ENCODE measurements at places on chromosomes 11 and 22.

GRCh38 chr11:58900479-58901420 lies 38.5 kb upstream of the GLYATL1 start:
- peak; percentile 58 for DNase-seq

DNA sequence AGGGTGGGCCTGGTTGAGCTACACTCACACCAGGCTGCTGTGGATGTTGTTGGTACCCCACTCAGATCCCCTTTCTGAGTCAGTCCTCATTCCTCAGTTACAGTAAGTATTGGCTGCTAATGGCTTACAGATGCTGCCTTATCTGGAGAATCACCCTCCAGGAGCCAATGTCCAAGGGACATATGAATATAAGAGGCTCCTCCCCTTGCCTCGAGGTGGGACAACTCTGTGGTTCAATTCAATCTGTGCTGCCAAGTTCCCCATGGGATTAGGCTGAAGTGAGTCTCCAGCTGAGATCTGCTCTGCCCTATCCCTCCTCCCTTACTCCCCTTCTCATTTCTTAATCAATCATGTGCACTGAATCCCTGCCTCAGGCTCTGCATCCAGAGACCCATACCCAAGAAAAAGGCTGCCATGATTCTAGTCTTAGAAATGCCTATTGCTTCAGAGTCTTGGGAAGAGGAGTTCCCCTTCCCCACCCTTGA lies 168.8 kb upstream of the SYT13 start:
- no peak for DNase-seq

- DNase-seq = no peak
These were observed 124.3 kb upstream of the NTM start for GRCh38 chr11:131246156-131246555.

DNA sequence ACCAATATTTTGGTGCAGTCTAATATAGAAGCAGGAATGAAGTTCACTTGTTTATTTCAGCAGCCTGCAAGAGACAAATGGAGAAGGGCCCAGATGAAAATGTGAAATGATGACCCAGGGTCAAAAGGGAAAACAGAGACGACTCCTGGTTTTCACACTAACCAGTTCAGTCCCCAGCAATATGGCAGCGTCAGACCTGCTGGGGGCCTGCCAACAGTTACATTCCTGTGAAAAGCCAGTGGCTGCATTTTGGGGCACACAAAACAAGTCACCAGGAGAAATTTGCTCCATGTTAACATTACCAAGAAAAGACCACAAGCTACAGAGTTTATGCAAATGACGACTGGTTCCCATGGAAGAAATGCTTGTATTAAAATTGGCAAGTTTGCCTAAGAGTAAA lies 80.2 kb downstream of the CCDC34 start:
- no peak for DNase-seq

- no peak for DNase-seq
These were observed 48.8 kb upstream of the TTLL12 start for GRCh38 chr22:43235445-43236409.

GRCh38 chr11:100647861-100648260 lies 39.2 kb upstream of the ARHGAP42 start:
- no peak for DNase-seq

GRCh38 chr22:37269936-37270678 lies 12.2 kb upstream of the CYTH4 start:
- DNase-seq = no peak

DNA sequence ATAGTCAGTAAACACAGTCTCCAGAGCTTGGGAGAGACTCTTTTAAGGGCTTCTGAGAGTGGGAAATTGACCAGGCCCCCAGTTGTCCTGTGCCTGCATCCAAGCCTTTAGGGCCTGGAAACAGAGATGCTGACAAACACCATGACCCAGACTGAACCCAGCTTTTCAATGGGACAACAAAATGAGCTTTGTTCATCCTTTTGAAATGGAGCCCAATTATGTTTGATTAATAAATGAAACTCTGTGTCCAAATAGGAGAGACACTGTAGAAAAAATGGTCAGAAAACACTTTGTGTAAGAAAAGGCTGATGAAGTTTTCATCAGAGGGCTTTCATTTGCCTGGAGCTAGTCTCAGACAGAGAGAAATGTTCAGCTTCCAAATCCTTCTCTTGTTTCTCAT lies 146.0 kb downstream of the RRAS2 start:
- no peak for DNase-seq

DNA sequence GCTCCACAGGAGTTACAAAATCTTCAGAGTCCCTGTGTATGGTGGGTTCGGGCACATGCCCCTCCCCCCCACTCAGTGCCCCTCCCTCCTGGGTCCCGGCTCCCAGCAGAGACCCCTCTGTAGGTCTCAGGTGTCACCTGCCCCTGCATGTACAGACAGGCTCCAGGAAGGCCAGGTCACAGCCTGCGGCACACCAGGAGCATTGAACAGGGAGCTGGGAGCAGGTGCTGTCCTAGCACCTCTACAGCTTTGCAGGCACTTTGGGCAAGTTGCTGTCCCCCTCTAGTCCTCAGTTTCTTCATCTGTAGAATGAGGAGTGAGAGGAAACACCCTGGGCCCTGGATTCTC lies 80.1 kb upstream of the RTL6 start:
- DNase-seq = no peak

- no peak for DNase-seq
These were observed 14.9 kb downstream of the CFAP300 start for GRCh38 chr11:102062106-102062505.

GRCh38 chr22:43485502-43486089 lies 73.8 kb downstream of the MPPED1 start:
- no peak for DNase-seq

Measured in GM06990 (cell line).